ENCODE measurements at places on chromosomes 5 and 9.

DNA sequence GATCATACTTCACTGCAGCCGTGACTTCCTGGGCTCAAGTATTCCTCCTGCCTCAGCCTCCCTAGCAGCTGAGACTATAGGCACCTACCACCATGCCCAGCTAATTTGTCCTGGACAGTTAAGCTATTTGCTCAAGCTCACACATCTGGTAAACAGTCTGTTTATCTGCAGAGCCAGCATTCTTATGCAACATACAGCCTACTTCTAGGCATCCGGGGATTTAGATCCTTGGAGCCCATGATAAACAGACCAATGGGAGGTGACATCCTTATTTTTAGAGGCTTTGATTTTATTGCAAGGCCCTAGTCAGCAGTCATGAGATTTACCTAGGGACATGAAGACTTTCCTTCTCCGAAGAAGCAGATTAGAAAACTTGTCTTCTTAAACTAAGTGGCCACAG is 21.0 kb downstream of the ATOX1 start:
- no peaks in the 10 kb centered on the region for H3K27me3 ChIP-seq
- no peak overlapping the region for H3K4me3 ChIP-seq
- no peak overlapping the region for H3K27ac ChIP-seq

GRCh38 chr9:72931437-72931836 is 21.4 kb downstream of the ALDH1A1 start:
- no peak overlapping the region for H3K27ac ChIP-seq
- H3K4me1 ChIP-seq = no peaks in the 10 kb centered on the region
- H3K36me3 ChIP-seq = no peaks in the 10 kb centered on the region
- no peak overlapping the region for H3K4me3 ChIP-seq

- no peak for DNase-seq
- H3K27ac ChIP-seq = no peak overlapping the region
- peaks cover 20% of the 10 kb centered on the region for H3K4me1 ChIP-seq
These were observed 137.7 kb downstream of the SPATA31D1 start for GRCh38 chr9:82126256-82126655.

DNA sequence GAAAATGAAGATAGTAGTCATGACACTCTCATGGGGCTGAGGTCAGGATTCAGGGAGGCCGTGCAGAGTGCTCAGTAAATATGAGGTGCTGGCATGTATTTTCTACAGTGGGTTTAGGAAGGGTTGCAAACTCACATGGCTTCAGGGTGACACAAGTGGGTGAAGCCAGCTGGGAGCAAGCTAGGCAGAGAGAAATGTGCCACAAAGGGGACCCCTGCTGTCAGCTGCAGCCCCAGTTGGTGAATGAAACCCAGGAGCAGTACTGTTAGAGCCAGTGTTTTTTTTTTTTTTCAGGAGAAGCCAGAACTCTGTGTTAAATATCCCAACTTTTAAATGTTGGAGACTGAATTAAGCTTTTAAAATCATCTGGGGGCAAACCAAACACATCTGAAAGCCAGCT is 75.3 kb downstream of the INSYN2B start:
- H3K4me3 ChIP-seq = no peak overlapping the region
- H3K27ac ChIP-seq = no peak overlapping the region
- H3K36me3 ChIP-seq = no peaks in the 10 kb centered on the region
- no peaks in the 10 kb centered on the region for H3K4me1 ChIP-seq
- DNase-seq = no peak
- H3K27me3 ChIP-seq = no peaks in the 10 kb centered on the region

- no peaks in the 10 kb centered on the region for H3K36me3 ChIP-seq
- H3K4me3 ChIP-seq = peak overlapping the region; percentile 8
- peaks cover 36% of the 10 kb centered on the region for H3K4me1 ChIP-seq
- DNase-seq = peak; percentile 41
These were observed 113.5 kb downstream of the TSSK1B start for GRCh38 chr5:113321276-113321675.

DNA sequence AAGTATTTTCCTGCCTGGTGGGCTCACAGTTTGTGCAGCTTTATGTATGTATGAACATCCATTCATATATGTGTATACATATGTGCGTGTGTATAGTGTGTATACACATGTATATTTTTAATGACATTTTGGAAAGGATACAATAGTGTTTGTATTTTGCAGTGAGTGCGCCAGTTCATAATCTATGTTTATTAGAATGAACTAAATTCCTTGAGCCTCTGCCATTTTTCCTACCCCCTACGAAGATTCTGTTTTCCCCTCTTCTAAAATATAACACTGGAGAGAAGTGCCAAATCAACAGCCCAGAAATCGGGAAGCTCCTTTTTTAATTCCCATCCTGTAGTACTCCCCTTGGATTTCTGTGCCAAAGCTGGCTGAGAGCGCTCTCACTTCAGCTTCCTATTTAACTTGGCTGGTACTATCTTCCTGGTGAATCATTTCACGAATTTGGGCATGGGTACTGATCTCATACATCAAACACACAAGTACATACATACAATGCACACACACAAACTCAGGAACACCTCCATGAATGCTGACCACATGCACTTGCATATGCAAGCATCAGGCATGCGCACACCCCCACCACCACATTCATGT is 578.4 kb upstream of the WWC1 start:
- no peak overlapping the region for H3K4me3 ChIP-seq
- no peaks in the 10 kb centered on the region for H3K36me3 ChIP-seq
- no peaks in the 10 kb centered on the region for H3K27me3 ChIP-seq
- no peak for DNase-seq
- H3K4me1 ChIP-seq = peaks cover 19% of the 10 kb centered on the region

DNA sequence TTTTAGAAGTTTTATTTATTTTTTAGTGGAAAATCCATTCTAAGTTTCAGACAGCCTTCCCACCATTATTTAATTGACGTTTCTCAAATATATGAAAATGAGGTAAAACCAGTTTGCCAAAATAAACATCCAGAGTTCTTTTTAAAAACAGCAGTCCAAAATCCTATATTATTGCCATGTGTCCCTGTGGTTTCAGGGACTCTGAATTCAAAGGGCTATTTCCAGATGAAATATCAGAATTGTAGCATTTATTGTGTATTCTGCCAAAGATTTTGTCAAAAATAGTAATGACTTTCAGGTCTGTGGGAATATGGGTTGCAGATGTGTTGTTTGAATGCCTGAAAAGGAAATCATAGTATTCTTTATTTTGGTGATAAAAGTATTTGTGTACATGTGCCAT is 41.6 kb downstream of the XRCC4 start:
- no peaks in the 10 kb centered on the region for H3K36me3 ChIP-seq
- no peak overlapping the region for H3K27ac ChIP-seq
- no peaks in the 10 kb centered on the region for H3K4me1 ChIP-seq
- H3K27me3 ChIP-seq = no peaks in the 10 kb centered on the region

GRCh38 chr9:137050570-137050969 is 3.3 kb downstream of the ENTPD2 start:
- H3K4me1 ChIP-seq = no peaks in the 10 kb centered on the region
- H3K4me3 ChIP-seq = no peak overlapping the region
- H3K27ac ChIP-seq = no peak overlapping the region
- H3K27me3 ChIP-seq = peaks cover 80% of the 10 kb centered on the region

GRCh38 chr5:39143151-39143860 is 69.1 kb upstream of the RICTOR start:
- no peak overlapping the region for H3K27ac ChIP-seq
- H3K4me3 ChIP-seq = no peak overlapping the region
- no peaks in the 10 kb centered on the region for H3K36me3 ChIP-seq
- H3K27me3 ChIP-seq = no peaks in the 10 kb centered on the region

- no peaks in the 10 kb centered on the region for H3K36me3 ChIP-seq
- H3K4me1 ChIP-seq = no peaks in the 10 kb centered on the region
- H3K27ac ChIP-seq = no peak overlapping the region
- H3K27me3 ChIP-seq = no peaks in the 10 kb centered on the region
- no peak for DNase-seq
These were observed 14.9 kb downstream of the ARHGEF28 start for GRCh38 chr5:73640861-73641320.

GRCh38 chr9:32347571-32347970 is 36.9 kb upstream of the ACO1 start:
- no peaks in the 10 kb centered on the region for H3K27me3 ChIP-seq
- H3K4me1 ChIP-seq = 0 out of 2 replicates have a peak, but pooled peaks cover 5% of the 10 kb centered on the region
- H3K27ac ChIP-seq = no peak overlapping the region
- no peak for DNase-seq
- no peaks in the 10 kb centered on the region for H3K36me3 ChIP-seq
- H3K4me3 ChIP-seq = no peak overlapping the region

DNA sequence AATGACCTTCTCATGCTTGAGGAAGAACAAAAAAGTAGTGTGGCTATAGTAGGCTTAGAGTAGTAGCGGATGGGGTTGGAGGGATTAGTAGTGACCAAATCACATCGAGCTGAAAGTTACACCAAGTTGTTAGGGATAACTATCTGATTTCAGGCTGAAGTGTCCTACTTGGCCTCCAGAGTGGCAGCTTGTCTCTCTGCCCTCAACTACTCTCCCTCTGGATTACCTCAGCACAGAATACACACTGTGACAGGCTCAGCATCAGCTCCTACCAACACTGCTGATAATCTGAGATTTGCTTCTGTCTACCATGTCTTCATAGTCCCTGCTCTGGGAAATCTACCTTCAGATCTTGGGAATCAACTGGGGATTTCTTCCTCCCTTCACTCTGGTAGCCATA is 714.6 kb upstream of the GRAMD2B start:
- no peaks in the 10 kb centered on the region for H3K36me3 ChIP-seq
- H3K27ac ChIP-seq = no peak overlapping the region
- no peaks in the 10 kb centered on the region for H3K4me1 ChIP-seq
- H3K27me3 ChIP-seq = no peaks in the 10 kb centered on the region
- DNase-seq = no peak

DNA sequence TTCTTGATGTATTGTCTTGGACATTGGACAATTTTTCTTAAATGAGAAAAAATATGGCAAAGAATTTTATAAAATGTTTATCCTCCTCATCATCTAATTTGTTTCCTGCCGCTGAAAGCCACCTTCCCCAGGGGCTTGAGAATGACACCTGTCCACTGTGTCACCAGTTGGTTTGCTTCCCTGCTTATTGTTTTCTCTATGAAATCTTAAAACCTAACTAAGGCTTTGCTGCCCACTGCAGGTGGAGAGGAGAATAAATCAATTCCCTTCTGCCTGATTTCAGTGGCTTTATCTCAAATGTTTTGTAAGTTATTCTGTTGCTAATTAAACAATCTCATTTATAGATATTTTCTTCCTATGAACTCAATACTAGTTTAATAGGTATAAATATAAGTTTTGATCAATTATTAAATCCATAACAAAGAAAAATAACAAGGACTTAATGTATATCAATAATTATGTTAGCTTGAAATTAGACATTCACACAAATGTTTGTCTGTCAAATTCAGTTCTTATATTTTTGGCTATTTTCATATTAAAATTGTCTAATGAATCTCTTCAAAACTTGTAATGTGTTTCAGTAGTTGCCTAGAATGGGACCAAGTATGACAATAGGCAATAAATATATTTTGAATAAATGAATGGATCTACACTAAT is 822.5 kb downstream of the PTPRD start:
- DNase-seq = peak; percentile 87
- H3K27ac ChIP-seq = peak overlapping the region; percentile 11
- H3K4me1 ChIP-seq = peaks cover 31% of the 10 kb centered on the region
- H3K36me3 ChIP-seq = no peaks in the 10 kb centered on the region

GRCh38 chr9:137742698-137743097 is 123.9 kb downstream of the EHMT1 start:
- no peaks in the 10 kb centered on the region for H3K36me3 ChIP-seq
- H3K4me3 ChIP-seq = no peak overlapping the region
- H3K4me1 ChIP-seq = 0 out of 2 replicates have a peak, but pooled peaks cover 3% of the 10 kb centered on the region
- no peaks in the 10 kb centered on the region for H3K27me3 ChIP-seq

GRCh38 chr5:179906795-179907555 is 722 bp downstream of the TBC1D9B start:
- no peak overlapping the region for H3K27ac ChIP-seq
- DNase-seq = peak; percentile 10
- no peaks in the 10 kb centered on the region for H3K36me3 ChIP-seq
- peaks cover 4% of the 10 kb centered on the region for H3K4me1 ChIP-seq

- H3K27me3 ChIP-seq = peaks cover 97% of the 10 kb centered on the region
- H3K27ac ChIP-seq = no peak overlapping the region
- H3K4me3 ChIP-seq = no peak overlapping the region
These were observed 78.2 kb upstream of the RAPGEF1 start for GRCh38 chr9:131818089-131818488.

GRCh38 chr9:128120061-128120740 is 7.3 kb downstream of the PTGES2 start:
- no peak for DNase-seq
- no peaks in the 10 kb centered on the region for H3K4me1 ChIP-seq
- no peak overlapping the region for H3K4me3 ChIP-seq
- no peaks in the 10 kb centered on the region for H3K36me3 ChIP-seq
- H3K27me3 ChIP-seq = no peaks in the 10 kb centered on the region
- no peak overlapping the region for H3K27ac ChIP-seq

- H3K36me3 ChIP-seq = no peaks in the 10 kb centered on the region
- no peaks in the 10 kb centered on the region for H3K27me3 ChIP-seq
- no peak overlapping the region for H3K27ac ChIP-seq
- DNase-seq = peak; percentile 3
- H3K4me3 ChIP-seq = no peak overlapping the region
- no peaks in the 10 kb centered on the region for H3K4me1 ChIP-seq
These were observed 232.5 kb downstream of the HSPA4 start for GRCh38 chr5:133284306-133284705.

DNA sequence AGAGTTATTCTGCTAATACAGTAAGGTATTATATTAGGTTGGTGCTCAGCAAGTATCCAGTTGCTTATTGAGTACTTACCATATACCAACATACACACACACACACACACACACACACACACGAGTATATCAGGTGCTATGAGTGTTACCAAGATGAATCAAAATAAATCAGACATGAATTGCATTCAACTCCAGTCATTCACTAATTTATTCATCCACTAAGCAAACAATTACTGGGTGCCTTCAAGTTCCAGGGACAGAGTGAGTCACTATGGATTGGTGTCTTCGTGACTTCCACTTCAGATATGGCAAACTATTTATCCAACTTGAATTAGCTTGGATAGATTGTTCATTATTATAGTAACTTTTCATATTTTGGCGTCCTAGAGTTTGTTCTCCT is 140.7 kb upstream of the SLC44A1 start:
- DNase-seq = no peak
- H3K27ac ChIP-seq = no peak overlapping the region
- H3K36me3 ChIP-seq = no peaks in the 10 kb centered on the region
- H3K4me3 ChIP-seq = no peak overlapping the region

DNA sequence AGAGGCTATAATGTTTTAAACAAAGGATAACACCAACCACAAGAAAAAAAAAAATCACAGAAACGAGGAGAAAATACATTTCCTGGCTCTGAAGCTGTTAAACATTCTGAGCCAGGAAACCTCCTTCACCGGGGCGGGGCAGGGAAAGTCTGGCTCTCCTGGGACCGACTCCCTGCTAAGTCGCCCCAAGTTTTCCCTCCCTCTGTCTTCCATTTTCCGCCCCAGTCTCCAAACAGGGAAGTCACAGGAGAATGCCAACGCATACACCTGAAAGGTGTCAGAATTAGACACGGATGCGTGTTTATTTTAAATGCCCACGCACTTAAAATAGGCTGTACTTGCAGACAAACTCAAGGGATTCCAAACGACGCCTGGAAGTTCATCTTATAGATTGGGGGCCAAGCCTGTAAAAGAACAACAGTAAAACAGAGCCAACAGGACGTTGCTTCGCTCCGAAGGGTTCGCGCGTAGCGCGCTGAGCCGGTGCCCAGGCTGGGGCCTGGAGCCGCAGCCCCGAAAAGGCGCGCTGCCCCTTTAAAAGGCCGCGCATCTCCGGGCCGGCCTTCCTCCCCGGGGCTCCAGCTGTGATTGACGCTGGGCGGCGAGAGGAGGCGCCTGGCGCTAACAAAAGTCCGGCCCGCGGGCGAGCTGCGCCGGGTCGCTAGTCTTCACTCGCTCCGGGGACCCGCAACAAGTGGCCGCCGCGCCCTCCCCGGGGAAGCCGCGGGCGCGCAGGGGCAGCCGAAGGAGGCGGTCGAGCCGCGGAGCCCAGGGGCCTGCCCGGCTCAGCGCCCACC is at the start of gene FBXL7:
Gene FBXL7, plus strand, starts transcription at position 653 of the 797 bp plus-strand sequence.
- peak within 1 kb of the TSS; percentile 76 for H3K4me3 ChIP-seq
- DNase-seq = peak; percentile 92
- H3K27ac ChIP-seq = peak within 1 kb of the TSS; percentile 64

Data from MM.1S (cell line).